ENCODE measurements at places on chromosomes 1 and 21. TPM values are rescaled to one million over a fixed set of nuclear protein-coding genes. Genes with fewer than 3 reads are reported as not detected.

DNA sequence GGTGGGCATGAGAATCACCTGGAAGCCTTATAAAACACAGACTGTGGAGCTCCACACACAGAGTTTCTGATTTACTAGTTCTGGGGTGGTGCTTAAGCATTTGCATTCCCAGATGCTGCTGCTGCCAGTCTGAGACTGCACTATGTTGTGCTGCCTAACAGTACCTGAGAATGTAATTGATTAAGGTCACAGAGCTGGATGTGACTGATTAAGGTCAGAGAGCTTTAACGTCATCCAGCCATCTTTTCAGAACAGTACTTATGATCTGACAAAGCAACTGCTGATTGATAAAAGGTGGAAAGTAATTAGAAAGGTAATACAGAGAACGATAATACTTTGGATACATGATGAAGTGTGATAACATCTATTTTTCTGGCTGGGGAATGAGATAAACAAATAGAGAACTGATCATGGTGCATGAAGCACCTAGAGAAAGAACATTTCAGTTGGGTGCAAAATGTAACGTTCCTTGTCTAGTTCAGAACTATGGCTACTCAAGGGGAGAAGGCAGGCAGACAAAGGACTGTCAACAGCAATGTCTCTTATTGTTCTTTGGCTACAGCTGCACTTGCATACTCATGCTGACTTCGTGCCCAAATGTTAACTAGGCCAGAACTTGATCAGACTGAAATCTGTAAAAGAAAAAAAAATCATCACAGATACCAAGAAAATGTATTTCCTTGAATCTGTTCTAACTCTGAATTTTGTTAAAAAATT is 3.7 kb upstream of the UCK2 start:
- DNase-seq: no peak

APCS gene
- total RNA-seq: not detected

DNA sequence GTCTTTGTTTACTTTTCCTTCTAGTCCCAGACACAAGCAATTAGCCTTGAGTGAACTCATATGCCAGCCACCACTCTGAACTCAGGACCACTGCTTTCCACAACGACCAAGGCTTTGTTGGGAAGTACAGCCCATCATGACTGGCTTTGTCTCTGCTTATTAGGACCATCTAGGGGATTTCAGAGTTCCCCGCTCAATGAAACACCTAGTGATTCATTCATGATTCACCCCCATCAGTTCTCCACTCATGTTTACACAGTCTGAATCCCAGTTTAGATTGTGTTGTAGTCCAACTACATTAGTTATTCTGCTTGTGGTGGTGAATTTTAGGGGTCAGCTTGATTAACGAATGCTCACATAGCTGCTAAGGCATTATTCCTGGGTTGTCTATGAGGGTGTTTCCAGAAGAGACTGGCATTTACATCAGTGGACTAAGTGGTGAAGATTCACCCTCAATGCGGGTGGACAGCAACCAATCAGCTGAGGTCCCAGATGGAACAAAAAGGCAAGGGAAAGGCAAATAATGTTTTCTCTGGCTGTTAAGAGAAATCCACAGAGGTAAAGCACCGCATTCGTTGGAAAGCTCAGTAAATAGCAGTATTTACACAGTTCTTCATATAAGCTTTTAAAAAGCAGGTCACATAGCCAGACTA is 122.7 kb downstream of the RGS21 start:
- DNase-seq: peak; percentile 95

OR2T29 gene
- total RNA-seq: not detected

DNA sequence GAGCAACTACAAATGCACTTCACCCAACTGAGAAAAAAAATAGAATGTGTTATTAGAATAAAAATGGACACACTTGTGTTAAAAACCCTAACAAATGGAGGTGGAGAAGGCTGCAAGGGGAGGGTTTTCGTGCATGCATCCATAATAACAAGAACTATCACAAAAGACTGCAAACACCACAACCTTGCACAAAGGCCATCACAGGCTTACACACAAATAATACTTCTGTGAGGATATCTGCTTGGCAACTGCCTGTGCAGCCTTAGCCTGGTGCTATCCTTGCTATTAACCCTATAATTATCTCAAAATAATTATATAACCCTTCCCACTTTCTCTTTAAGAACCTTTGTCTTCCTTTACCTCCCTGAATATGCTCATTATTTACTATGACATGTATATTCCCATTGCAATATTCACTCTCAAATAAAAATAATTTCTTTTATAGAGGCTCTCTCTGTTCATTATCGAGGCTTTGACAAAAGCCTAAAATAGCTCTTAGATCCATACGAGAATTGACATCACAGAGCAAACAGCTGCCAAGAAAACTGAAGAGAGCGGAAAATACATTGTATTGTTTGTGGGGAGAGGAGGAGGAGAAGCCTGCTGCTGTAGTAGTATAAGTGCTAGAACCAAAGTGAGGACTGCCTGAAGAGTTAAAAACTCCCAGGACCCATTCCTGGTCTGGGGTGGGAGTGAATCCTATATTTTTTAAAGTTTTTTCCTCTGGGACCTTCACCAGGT is 1768.7 kb downstream of the BRINP3 start:
- no peak for DNase-seq

DNA sequence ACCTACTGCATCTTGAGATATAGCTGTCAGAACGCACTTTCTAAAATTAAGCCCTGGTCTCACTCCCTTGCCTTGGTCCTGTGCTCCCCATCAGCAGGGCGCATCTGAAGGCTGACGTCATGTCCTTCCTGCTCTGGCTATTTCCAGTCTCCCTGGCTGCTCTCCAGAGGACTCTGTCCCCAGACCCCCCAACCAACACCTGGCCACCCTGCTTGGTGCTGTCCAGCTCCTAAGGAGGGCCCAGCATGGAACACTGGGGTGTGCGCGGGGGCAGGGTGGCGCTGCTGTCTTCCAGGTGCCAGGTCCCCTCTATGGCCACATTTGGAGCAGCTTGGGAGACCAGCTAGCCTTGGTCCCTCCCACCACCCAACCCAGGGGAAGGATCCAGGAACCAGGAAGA is 8.3 kb downstream of the TNNT2 start:
- DNase-seq: no peak

CA6 gene
- not detected for total RNA-seq

DNA sequence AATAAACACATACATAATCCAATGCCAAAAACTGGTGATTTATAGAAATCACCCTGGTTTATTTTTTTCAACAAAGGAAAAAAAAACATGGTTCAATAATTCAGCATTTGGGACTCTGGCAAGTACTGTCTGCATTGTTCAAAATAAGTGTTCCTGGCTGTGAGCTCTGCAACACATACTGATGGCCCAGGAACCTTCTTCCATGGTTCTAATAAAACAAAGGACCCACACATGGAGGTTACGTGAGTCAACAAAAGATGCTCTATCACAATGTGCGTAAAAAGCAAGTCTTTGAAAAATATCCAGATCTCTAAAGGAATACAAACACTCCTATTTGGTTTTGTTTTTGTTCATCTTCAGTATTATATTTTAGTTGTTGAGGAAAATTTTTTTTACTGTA is 37.9 kb upstream of the C1orf198 start:
- DNase-seq: no peak

ZC3H12A gene
- 3.1 TPM for total RNA-seq

CLCA4 gene
- total RNA-seq: not detected

NUP210L gene
- total RNA-seq: under 0.01 TPM

BGLAP gene
- total RNA-seq: not detected

DNA sequence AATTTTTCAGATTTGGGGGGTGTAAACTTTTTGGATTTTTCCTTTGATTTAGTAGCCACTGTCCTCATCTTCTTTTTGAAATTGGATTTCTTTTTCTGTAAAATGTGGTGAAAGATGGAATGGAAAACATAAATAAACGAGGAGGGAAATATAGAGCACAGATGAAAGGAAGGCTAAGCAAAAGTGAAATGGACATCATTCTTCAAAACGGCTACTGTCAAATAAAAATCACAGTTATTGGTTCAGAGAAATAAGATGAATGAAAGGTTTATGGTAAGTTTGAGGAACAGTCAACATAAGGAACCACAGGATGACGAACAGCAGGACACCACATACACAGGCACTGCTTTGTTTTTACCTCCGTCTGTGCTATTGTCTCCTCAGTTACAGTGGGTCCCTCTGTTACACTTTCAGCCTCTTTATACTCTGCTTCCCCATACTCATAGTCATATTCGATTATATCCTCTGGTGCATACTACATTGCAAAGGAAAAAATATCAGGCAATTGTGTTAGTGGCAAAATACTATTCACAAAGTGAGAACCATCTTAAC is 82.4 kb downstream of the COL11A1 start:
- DNase-seq: no peak

DNA sequence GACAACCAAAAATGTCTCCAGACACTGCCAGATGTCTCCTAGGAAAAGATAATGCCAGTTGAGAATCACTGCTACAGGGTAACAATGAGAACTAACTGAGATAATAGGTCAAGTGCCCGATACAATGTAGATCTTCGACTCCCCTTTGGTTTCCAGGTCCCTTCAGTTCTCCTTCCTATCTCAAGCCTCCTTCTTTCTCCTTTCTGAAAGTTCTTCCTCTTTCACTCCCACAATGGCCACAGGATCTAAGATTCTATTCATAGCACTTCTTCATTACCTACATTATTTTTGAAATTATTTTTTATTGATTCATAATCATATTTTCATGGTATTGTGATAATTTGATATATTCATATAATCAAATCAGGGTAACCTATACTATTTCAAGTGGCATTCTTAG is 6.3 kb downstream of the PFDN2 start:
- no peak for DNase-seq

DNA sequence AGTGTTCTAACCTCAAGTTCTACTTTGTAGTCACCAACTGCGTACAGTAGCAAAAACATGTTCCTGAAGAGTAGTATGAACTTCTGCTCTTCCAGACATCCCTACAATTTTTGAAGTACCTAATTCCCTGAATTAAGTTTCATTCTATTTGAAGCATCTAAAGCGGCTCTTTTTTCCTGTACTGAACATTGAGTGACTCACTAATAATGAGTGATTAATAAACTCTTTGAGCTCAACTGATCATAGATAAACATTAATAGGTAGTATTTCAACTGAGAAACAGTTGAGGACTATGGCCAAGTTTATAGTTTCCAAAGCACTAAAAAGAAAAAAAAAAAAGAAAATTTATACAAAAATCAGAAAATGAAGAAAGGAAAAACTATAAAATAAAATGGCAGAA is 683.1 kb downstream of the LTN1 start:
- DNase-seq: no peak

- DNase-seq: no peak
Measured at GRCh38 chr1:244186372-244186771, 135.3 kb downstream of the ZBTB18 start.

DNA sequence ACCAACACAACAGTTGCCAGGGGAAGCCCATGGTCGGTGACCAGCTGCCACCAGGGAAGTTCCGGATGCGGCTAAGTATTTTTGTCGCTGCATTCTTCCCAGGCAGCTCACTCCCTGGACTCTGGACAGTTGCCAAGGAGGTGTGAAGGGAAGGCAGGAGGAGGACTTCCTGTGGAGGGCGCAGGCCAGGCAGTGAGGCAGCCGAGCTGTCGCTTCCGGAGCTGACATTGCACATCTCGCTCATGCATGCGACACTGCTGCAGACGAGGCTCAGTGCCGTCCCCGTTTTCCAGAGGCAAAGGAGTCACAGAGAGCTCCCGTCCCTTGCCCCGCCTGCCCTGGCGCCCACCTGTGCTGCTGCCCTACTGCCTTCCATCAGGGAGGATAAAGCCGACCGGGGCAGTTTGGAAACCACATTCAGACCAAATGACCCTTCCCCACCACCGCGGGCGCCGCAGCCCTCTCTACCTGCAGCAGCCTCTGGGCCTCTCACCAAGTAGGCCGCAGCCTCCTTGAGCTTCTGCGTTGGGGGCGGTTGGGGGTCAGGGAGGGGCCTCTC is 81.4 kb downstream of the NENF start:
- DNase-seq: peak; percentile 65

DIO1 gene
- not detected for total RNA-seq

Measured in IMR-90 (cell line).